ENCODE measurements at places on chromosomes 1 and 21. TPM values are rescaled to one million over a fixed set of nuclear protein-coding genes. Genes with fewer than 3 reads are reported as not detected.

The C4BPA gene
- not detected for total RNA-seq

The TRIM67 gene
- total RNA-seq, result not detected

The OR2T11 gene
- not detected for total RNA-seq

The HSPA6 gene
- total RNA-seq, result 0.22 TPM

The KNCN gene
- total RNA-seq, result not detected

The AMY1A gene
- total RNA-seq, result not detected

The TMEM240 gene
- total RNA-seq, result 4.0 TPM

The CHIT1 gene
- not detected for total RNA-seq

The SETDB1 gene
- 39.6 TPM for total RNA-seq

The OR2T35 gene
- total RNA-seq, result not detected

The NBPF6 gene
- not detected for total RNA-seq

The PRRX1 gene
- 4.4 TPM for total RNA-seq

The MATN1 gene
- 0.13 TPM for total RNA-seq

The CLEC20A gene
- total RNA-seq, result not detected

The CELA3B gene
- total RNA-seq, result 0.40 TPM

The S100A12 gene
- total RNA-seq, result not detected

The AMPD1 gene
- total RNA-seq, result not detected

The RO60 gene
- total RNA-seq, result 165 TPM

The NOTCH2NLA gene
- total RNA-seq, result 27.3 TPM

The OR2T34 gene
- total RNA-seq, result not detected

The FGR gene
- total RNA-seq, result not detected

The PDZK1IP1 gene
- total RNA-seq, result not detected

The C1orf53 gene
- 3.5 TPM for total RNA-seq

The NR5A2 gene
- 27.8 TPM for total RNA-seq

The SERTAD4 gene
- 2.7 TPM for total RNA-seq

The HPCAL4 gene
- not detected for total RNA-seq

The SPOCD1 gene
- total RNA-seq, result 57.9 TPM

The KRTAP19-3 gene
- not detected for total RNA-seq

The EPHA2 gene
- total RNA-seq, result 111 TPM

The MMEL1 gene
- 1.1 TPM for total RNA-seq

The CFAP107 gene
- total RNA-seq, result not detected

The CTTNBP2NL gene
- 64.1 TPM for total RNA-seq

The RHD gene
- total RNA-seq, result not detected
